T-helper 17 cell (primary cell): ENCODE measurements at places on chromosomes 2 and 18. TPM values are rescaled to one million over a fixed set of nuclear protein-coding genes. Genes with fewer than 3 reads are reported as not detected.

Gene EML6
- total RNA-seq, result 4.0 TPM

DNA sequence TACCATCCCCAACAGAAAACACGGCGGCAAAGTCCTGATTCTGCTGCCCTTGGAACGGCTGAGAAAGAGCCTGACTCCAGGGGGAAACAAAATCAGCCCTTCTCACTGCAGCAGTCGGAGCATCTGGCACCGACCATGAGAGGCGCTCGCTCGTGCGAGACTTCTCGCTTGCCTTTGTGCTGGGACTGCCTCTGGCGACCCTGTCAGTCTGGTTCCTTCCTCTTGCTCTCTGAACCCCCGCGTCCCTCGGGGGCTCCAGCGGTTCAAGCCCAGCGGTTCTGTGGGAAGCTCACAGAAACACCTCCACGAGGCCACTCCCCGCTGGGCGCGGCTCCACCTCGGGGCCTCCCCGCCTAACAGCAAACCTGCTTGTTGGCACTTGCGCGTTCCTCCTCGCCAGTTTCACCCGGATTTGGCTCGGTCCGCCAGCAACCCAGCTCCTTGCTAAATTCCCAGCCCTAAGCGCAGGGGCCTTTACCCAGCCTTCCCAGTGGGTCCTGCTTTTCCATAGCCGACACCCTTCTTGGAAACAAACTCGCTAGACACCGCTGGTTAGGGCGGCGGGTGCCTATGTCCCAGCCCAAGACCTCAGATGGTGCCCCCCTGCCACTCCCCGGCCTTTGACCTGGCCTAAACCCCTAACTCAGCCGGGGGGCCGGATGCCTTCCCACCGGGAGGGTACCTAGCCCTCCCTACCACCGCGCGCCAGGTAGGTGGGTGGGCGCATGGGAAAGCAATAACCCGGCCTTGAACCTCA, 2.2 kb downstream of the RND3 start:
- H3K27me3 ChIP-seq, result peaks cover 58% of the 10 kb centered on the region
- peak overlapping the region; percentile 28 for H3K4me3 ChIP-seq
- peaks cover 2% of the 10 kb centered on the region for H3K36me3 ChIP-seq
- H3K4me1 ChIP-seq, result peaks cover 9% of the 10 kb centered on the region

DNA sequence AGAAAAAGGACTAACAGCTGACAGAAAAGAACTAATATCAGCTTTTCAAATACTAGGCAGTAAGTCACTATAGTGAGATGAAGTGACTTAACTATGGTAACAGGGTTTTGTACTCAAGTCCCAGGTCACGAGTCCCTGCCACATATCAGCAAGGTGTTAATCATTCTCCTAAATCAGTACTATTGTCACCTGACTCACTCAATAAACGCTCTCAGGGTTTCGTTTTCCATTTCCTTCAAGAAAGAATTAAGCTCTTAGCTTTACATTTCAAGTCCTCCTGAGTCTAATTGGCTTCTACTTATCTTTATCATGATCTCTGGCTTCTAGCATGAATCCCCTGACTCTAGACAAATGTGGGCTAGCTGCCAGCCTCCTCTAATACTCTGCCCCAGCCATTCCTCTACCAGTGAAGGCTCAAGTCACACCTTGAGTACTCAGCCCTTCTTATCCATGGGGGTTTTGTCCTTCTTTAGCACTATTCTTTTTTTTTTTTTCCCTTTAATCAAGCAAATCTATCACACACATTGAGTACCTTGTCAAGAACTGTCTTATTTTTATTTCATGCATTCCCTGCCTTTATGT, 20.0 kb downstream of the BUB1 start:
- peak overlapping the region; percentile 63 for H3K4me3 ChIP-seq
- H3K36me3 ChIP-seq, result no peaks in the 10 kb centered on the region
- peaks cover 14% of the 10 kb centered on the region for H3K4me1 ChIP-seq
- peak overlapping the region; percentile 53 for H3K27ac ChIP-seq
- H3K27me3 ChIP-seq, result no peaks in the 10 kb centered on the region

- no peak overlapping the region for H3K4me3 ChIP-seq
- peaks cover 69% of the 10 kb centered on the region for H3K27me3 ChIP-seq
- H3K36me3 ChIP-seq, result no peaks in the 10 kb centered on the region
- H3K27ac ChIP-seq, result no peak overlapping the region
- peaks cover 5% of the 10 kb centered on the region for H3K4me1 ChIP-seq
Measured at GRCh38 chr18:57432140-57432539, 3.0 kb upstream of the ONECUT2 start.

DNA sequence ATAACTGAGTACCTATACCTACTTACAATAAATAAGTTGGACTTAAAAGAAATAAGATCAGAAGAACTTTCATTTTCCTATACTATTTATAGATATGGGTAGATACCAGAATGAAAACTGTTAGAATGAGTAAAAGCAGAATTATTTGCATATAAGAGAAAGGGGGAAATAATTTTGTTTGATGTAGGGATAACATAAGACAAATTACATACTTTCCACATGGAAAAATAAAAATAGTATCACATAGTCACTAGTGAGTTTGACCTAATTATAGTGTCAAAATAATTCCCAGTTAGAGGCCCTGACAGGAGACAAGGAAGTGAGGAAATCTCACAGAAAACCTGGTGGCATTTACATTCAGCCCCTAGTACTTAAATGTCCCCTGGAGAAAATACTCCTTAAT, 28.6 kb downstream of the KCMF1 start:
- H3K27ac ChIP-seq, result peak overlapping the region; percentile 91
- H3K36me3 ChIP-seq, result no peaks in the 10 kb centered on the region
- H3K4me1 ChIP-seq, result peaks cover 35% of the 10 kb centered on the region
- no peak for DNase-seq
